ENCODE measurements at places on chromosomes 6 and 20. TPM values are rescaled to one million over a fixed set of nuclear protein-coding genes. Genes with fewer than 3 reads are reported as not detected.

GRCh38 chr6:30884521-30885480 lies 482 bp downstream of the DDR1 start:
- DNase-seq: no peak

DNA sequence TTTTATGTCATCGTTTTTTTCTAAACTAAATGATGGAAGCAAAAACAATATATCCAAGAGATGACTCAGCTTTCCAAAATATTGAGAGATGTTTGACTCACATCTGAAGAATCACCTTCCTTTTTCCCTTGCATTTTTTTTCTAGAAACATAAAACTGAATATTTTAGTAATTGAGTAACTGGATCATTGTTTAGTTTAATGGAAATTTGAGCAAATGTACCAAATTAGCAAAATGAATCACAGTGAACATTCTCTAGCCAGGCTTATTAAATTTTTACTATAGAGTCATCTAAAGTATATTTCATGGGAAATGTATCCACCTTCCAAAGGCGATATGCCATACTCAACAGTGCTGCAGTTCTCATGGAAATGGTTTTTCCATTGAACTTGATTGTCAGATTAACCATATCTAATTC lies 145.5 kb downstream of the TENT5A start:
- DNase-seq: no peak

- no peak for DNase-seq
These were observed 322.8 kb downstream of the FARS2 start for GRCh38 chr6:5584078-5584482.

ITPR3 gene
- 10.0 TPM for total RNA-seq

DNA sequence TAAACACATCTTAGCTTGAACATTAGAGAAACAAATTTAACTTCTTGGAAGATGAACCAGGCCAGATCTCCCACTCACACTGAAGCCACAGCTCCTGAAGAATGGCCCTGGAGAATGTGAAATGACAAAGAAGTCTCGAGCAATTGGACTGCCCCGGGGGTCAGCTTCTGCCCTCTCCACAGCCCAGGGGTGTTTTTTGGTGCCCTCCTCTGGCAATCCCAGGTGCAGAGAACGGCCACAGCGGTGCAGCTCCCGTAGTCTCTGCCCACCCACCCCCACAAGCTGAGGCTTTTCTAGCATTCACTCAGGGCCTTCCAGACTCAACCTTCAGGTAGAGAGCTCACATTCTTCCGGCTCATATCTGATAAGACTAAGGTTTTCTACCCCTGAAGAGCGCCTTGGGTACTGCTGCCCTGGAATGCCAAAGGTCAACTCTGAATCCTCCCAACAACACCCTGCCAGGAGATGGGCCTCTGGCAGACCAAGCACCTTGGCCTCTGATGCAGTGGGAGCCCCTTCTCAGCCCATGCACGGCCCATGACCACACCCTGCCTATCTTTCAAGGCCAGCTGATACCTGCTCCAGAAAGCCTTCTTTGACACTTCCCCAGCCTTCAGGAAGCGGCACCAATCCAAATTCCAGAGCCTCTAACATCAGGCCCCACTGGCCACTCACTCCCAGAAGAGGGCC lies 208.3 kb downstream of the SYNDIG1 start:
- DNase-seq: peak; percentile 48

PPIL6 gene
- 2.5 TPM for total RNA-seq

DNA sequence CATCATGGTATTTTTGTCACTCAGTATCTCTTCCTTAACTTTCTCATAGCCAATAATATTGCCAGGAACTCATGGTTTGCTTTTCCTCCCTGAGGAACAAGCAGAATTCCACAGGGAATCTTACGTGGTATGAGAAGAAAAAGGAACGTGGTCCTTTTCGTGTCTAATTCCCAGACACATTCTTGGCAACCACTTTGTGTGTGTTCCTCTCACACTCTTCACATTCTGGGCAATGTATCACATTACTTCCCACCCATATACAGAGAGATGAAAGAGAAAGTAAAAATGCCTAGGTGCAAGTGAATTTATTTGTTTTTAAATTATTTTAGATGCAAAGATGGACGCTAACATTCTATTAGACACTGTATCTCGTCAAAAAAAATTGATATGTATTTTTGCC lies 102.7 kb downstream of the PTPRK start:
- DNase-seq: no peak

DNA sequence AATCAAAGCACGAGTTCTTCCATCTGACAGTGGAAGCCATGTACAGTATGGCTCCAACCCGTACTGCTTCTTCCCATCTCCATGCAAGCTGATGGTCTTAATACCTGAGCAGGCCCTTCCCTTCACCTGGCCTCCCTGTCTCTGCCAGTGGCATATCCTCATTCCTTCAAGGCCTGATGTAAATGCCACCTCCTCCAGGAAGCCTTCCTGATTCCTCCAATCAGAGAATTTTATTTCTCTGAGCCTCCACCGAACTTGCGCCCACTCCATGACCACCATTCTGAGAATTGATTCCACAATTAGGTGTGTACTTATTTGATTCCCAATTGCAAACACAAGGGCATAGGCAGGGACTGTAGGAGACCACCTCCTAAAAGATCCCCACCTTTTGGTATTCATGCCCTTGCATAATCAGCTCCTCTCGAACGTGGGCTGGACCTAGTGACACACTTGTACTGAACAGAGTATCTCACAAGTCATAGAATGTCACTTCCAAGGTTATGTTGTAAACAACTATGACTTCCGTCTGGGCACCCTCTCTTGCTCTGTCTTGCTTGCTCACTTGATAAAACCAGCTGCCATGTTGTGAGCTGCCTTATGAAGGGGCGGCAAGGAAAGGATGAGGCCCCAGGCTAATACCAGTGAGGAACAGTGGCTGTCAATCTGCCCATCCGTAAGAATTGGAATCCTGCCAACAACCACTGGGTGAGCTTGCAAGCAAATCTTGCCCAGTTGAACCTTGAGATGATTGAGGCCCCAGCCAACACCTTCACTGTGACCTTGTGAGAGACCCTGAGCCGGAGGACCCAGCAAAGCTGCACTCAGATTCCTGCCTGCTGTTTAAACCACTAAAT lies 38.8 kb downstream of the CPNE5 start:
- DNase-seq: no peak

- DNase-seq: no peak
These were observed 20.0 kb downstream of the HLA-B start for GRCh38 chr6:31336896-31337496.

GRCh38 chr6:46287681-46288080 lies 116.9 kb upstream of the ENPP5 start:
- no peak for DNase-seq

GRM4 gene
- total RNA-seq: 0.26 TPM

IPCEF1 gene
- not detected for total RNA-seq
